ENCODE measurements at places on chromosomes 6 and 20.
A peak's percentile ranks its signal among the peaks of the same experiment; 100 is the strongest.

- DNase-seq = no peak
Observed at GRCh38 chr6:138188278-138188941, 26.7 kb downstream of the ARFGEF3 start.

- no peak for DNase-seq
Observed at GRCh38 chr20:62210496-62210855, 9.6 kb downstream of the HRH3 start.

- no peak for DNase-seq
Observed at GRCh38 chr6:97925504-97925903, 642.5 kb upstream of the MMS22L start.

GRCh38 chr20:38125157-38126056 lies 39.7 kb downstream of the TGM2 start:
- DNase-seq = peak; percentile 80

- peak; percentile 85 for DNase-seq
Observed at GRCh38 chr20:50389438-50389807, 120.8 kb upstream of the PTPN1 start.

- no peak for DNase-seq
Observed at GRCh38 chr6:38593409-38593808, 46.3 kb downstream of the BTBD9 start.

- DNase-seq = no peak
Observed at GRCh38 chr6:53273370-53273769, 75.4 kb downstream of the ELOVL5 start.

DNA sequence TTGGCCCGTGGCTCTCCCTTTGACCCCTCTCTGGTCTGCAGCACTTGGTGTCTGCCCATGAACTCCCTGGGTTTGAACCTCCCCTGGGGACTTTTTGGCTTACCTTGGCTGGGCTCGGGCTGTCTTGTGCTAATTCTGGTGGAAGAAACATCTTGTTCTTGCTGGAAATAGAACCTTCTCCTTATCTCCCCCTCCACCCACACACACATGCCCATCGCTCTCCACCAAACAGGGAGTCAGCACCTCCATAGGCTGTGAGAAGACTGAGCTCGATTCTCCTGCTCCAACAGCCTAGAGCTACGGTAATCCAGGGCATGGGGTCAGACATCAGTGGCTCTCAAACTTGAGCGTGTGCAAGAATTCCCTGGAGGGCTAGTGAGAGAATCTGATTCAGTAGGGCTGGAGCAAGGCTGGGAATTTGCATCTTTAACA lies 114.4 kb upstream of the SLC22A23 start:
- DNase-seq = no peak

- peak; percentile 82 for DNase-seq
Observed at GRCh38 chr6:126054258-126054702, 67.9 kb downstream of the TRMT11 start.

DNA sequence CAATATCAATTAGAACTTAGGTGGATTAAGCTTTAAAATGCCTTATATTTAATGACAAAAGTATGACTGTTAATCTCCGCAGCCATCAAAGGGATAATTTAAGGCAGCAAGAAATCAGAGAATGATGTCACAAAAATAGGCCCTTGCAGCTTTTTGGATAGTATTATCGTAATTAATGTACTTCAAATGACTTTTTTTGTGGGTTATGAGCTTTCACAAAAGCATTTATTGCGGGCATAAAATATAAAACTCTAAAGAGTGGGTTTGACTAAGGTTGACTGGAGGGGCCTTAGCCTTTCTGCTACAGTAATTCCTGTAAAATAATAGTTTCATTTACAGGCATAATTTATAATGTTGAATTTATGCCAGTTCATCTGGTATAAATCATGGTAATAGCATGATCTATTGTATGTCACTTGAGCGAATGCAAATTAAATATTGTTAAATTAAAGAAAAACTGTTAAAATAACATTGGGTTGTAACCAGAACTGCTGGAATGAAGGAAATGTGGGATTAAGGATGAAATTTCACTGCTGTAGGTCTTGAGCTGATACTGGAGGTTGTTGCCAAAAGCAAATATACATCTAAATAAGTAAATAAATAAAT lies 78.5 kb upstream of the ZFP64 start:
- DNase-seq = no peak

DNA sequence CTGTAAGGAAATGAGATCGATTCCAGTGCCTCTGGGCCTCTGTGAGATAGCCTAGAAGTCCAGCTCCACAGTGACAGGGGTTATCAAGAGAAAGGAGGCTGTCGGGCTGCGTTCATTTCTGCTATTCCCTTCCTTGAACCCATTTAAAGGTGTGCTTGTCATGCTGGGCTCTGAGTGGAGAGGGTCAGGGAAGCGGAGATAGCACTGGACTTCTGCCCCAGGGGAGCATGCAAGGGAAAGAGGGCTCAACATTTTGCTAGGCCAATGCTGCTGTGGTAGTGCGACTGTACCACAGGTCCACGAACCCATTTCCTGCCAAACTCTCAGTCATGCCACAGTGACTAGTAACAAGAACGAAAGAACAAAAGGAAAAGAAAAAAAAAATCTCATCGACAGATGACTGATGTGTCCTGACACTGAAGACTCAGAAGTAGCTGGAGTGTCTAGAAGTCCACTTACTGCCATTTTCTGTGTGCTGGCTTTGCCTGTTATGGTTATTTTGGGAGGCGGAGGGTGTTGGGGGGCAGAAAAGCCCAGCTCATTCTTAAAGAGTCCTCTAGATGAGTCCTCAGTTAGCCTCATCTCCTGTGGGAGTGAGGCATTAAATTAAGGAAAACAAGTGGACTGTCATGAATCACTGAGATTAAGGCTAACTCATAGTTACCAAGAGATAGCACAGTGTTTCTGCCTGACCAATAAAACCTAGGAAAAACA lies 8.1 kb downstream of the NEDD9 start:
- DNase-seq = no peak

GRCh38 chr6:28124971-28125353 lies 553 bp downstream of the ZSCAN16 start:
- no peak for DNase-seq

- DNase-seq = no peak
Observed at GRCh38 chr20:46551522-46552381, 1.3 kb upstream of the OCSTAMP start.

DNA sequence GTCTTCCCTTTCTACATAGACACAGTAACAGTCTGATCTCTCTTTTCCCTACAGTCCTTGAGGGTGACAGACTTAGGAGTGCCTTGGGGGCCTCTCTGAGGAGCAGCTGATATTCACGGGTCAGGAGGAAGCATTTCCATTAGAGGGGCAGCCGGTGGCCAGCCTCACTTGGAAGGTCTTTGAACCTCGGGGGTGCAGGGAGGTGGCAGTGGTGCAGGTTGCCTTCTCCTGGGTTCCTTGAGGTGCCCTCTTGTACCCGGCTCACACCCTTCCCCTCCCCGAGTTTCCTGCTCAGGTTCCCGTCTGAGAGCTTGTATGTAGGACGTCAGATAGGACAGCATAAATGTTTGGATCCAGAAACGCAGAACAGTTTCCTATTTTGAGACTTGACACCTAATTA lies 2.5 kb downstream of the RTEL1 start:
- DNase-seq = no peak

DNA sequence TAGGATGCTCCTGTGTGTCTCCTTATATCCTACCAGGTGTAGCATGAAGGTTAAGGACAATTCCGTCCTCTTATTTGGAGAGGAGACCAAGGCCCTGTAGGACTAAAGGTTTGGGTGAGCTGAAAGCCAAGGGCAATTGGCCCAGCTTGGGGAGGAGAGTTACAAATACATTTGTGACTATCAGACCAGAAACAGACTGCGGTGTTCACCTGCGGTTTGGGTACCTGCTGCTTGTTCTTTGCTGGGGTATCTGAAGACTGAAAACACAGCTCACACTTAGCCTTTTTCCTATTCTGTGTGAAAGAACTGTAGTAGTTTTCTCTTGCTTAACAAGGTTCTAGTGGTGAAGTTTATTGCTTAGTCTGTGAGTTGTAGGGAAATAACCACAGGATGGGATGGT lies 55.0 kb downstream of the ESR1 start:
- DNase-seq = no peak

DNA sequence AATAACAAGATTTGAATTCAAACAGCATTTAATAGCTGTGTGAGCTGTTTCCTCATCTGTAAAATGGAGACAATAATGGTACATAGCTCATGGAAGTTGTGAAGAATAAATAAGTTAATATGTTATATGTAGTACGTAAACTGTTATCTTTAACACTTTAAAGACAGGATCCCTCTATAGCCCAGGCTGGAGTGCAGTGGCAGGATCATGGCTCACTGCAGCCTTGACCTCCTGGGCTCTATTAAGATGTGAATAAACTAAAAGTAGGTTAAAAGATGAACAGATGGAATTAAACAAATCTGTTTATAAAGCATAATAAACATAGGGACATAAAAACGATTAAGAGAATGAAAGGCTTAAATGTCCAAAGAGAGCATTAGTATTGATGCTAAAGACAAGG lies 3.0 kb downstream of the AMD1 start:
- DNase-seq = no peak

- DNase-seq = no peak
Observed at GRCh38 chr20:45441746-45442145, 25.8 kb downstream of the PIGT start.

GRCh38 chr20:12594410-12595088 lies 414.2 kb upstream of the SPTLC3 start:
- DNase-seq = no peak

DNA sequence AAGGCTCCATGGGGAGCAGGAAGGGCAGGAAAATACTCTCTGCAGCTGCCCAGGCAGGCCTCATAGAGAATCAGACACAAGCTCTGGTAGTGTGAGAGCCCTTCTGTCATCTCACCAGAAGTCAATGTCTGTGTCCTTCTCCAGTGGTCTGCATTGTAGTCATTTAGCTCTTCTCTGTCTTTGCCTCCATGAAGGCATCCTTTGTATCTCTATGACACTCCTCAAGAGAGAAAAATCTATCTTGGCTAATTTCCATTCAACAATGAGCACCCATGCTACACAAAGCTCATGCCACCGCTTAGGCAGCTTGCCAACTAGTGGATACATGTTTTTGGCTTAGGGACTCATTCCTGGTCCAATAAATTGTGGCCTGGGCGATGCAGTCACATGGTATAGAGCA lies 92.1 kb downstream of the RNF217 start:
- DNase-seq = no peak

DNA sequence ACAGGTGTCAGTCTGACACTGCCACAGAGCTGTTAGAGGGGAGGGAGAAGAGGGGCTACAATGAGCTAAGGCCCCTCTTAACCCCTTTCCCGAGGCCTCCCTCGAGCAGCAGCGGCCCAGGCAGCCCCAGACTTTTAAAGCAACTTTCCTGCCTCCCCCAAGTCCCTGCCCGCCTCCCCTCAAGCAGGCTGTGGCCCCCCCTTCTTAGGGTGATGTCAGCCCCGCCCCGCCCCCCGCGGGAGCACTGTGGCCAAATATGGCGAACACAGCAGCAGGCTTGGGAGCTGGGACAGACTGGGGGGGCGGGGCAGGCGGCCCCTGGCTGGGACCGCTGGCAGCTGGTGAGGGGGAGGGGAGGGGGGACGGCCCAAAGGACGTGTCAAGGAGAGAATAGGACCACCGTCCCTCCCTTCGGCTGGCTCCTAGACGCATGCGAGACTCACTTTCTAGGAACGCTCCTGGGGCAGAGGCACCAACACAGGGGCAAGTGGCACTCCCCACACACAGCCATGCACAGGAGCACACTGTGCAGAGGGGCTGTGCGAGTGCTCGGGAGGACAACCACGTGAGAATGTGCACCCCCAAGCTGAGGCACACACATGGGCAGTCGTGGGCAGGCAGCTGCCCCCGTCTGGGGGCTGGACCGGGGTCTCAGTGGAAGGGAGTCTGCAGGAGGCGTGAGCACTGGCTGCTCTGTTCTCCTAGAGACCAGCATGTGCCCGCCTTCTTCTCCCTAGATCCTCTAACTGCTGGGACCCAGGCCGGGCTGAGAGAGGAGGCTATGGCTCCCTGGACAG lies 6.7 kb downstream of the TEAD3 start:
- DNase-seq = peak; percentile 82

DNA sequence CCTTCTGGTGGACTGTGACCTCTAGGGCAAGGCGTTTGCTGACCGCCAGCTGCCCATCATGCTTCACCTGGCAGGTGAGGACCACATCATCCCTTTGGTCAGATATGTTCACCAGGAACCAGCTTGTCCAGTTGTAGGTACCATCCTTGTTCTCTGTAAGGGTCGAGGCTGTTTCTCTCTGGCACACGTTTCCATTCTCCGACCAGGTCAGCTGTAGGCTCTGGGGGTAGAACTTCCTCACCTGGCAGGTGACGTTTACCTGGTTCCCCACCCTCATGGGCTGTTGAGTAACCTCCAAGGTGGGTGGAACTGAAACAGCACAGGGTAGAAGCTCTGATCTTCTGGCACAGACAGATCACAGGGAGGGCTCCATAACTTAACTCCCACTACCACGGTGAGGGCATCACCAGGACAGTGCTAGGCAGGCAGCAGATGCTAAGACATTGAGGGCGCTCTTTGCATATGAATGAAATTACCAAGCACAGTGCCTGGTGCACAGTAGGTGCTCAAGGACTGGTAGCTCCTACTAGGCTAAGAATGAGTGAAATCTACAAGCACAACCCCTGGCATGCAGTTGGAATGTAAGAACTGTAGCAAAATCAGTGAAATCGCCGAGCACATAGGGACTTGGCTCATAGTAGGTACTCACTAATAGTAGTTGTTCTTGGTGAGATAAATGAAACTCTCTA lies 15.6 kb upstream of the SIRPB1 start:
- DNase-seq = no peak

DNA sequence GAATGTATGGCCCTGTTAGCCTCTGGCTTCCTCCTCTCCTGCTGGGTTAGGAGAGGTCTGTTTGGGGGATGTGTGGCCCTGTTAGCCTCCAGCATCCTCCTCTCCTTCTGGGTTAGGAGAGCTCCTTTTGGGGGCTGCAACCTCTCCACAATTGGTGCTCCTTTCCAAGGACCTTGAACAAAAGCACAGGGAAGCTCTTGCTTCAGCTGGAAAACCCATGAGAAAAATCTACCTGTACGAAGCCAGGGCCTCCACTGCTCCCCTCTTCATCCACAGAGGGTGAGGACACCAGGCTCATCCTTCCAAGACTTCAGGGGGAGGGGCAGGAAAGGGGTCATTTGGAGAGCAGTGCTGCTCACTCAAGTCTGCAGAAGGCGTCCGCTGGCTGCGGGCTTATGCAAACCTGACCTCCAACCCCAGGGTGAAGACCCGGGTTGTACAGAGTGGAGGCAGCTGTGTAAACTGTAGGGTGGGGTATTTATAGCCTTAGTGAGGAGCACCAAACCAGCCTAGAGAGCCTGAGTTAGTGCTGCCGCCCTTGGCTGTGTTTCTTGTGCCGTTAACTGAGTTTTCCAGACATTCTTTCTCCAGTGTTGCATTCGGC lies 62.1 kb downstream of the SLC24A3 start:
- DNase-seq = peak; percentile 78

DNA sequence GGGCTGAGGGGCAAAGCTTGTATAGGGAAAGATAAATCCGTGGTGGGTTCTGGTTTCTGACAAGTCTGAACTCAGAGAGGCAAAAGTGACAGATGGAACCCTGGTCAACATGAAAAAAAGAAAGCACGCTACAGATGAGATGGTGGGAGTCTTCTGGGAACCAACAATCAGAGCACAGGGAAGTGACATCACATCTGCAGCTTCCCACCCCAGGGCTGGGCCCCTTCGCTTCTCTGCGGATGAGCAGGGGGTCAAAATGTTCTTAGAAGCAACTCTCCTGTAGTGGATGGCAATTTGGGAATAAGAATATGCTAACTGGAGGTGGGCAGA lies 129.2 kb upstream of the AKAP12 start:
- DNase-seq = no peak

- DNase-seq = no peak
Observed at GRCh38 chr6:16555550-16555949, 205.7 kb downstream of the ATXN1 start.

- DNase-seq = no peak
Observed at GRCh38 chr20:62123450-62124118, 1.3 kb downstream of the LSM14B start.

- no peak for DNase-seq
Observed at GRCh38 chr20:25297141-25297905, 49.4 kb downstream of the PYGB start.

All from adrenal gland (tissue), 19 donors.